Posterior vena cava (tissue), 2 donors: ENCODE measurements at places on chromosomes 1 and 21. TPM values are rescaled to one million over a fixed set of nuclear protein-coding genes. Genes with fewer than 3 reads are reported as not detected.
A peak's percentile ranks its signal among the peaks of the same experiment; 100 is the strongest.

DNA sequence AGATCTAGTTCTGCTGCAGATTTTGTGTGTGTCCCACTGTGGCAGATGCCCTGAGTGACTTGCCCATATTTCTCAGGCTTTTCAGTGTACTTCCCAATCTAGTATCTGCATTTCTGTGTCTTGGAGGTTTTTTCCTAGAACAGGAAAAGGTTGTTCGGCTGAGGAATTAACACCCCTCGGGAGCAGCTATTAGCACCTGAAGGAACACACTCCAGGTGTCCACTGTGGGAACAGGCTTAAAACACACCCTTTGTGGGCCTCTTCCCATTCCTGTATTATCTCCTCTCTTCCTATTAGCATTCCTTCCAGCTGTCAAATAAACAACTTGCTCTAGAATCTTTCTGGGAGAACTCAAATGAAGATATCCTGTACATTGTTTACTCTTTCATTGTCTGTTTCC is 178.3 kb downstream of the HMCN1 start:
- no peak for DNase-seq

DNA sequence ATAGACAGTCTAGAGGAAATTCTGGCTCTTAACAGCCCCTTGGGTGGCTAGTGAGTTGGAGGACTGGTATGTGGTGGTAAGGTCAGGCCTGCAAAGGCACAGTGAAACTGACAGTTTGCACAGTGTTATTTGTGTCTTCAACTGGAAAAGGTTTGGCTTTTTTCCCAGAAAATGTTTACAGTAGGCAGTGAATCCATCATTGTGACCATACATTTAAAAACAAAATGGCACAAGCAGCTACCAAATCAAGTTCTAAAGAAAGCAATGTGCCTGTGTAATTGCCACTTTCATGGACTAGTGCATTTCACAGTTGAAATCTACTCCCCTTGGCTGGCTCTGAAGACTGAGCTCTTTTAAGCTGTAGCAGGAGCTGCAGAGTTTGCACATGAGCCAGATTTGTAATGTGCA is 24.8 kb downstream of the ATPAF1 start:
- no peak for DNase-seq

DNA sequence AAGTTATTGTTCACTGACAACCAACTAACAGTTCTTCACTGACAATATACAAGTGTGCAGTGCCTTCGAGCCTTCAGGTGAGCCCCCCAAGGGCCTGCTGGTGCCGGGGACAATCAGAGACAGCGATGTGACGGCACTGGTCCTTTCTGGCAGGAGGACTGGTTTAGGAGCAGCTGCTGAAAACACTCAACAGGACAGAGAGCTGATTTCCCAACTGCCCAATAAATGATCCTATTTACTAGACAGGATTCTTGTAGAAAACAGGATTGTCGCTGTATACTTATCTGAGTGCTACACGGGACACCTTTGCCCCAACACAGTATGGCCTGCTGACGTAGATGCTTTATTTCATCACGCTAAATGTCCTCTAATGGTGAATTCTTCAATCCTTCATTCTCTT is 65.4 kb downstream of the TP53BP2 start:
- DNase-seq = no peak

DNA sequence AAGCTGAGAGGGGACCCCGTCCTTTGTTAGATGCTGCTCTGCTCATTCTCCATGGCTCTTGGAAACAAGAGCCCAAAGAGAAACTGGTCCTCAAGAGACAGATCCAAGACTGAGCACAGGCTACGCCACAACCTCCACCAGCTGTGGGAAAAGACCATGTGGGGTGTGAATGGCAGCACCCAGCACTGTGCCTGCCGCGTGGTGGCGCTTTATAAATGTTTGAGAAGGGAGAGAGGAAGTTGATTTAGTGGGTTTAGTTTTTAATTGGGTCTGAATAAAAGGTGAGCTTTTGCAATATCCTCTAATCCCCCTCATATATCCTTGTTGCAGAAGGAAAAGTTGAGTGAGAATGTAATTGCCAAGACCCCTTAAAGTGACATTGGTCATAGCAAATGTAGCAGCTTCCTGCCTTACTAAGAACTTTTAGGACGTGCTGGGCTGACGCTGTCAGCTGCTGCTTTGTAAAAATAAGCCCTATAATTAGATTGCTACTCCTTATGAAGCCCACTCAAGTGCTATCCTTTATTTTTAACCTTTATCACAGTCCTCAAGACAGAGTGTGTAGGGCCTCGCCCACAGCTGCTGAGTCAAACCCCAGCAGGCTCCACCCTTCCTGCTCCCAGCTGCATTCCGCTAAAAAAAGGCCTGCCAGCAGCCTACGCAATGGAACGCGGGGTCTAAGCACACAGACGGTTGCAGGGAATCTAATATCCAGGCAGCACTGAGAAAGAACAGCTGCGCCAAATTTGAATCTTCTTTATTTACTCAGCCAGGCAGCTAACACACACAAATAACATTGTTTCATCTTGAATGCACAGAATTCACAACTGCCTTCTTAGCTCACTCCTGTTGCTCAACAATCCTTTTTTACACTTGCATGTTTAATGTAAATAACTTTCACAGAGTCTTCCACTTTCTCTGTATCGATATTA is 47.4 kb upstream of the PRDX6 start:
- peak; percentile 97 for DNase-seq

- no peak for DNase-seq
Measured at GRCh38 chr1:2530513-2531361, 674 bp upstream of the HES5 start.

DNA sequence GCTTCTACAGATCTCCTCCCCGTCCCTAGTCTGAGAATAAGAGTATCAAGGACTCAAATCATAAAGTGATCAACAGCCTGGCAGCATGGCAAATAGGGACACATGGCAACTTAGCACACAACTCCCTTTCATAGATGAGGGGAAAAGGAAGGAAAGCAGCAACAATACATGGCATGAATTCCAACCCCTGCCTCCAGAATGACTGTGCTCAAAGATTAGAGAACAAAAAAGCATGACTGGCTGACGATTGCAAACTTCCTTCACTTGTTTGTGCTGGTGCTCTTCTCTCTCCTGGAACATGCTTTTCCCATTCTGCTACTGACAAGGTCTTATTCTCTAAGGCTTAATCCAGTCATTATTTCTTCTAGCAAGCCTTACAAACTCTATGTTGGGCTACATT is 11.5 kb downstream of the KTI12 start:
- no peak for DNase-seq

- DNase-seq = no peak
Measured at GRCh38 chr1:174953285-174954072, 46.3 kb upstream of the CACYBP start.

DNA sequence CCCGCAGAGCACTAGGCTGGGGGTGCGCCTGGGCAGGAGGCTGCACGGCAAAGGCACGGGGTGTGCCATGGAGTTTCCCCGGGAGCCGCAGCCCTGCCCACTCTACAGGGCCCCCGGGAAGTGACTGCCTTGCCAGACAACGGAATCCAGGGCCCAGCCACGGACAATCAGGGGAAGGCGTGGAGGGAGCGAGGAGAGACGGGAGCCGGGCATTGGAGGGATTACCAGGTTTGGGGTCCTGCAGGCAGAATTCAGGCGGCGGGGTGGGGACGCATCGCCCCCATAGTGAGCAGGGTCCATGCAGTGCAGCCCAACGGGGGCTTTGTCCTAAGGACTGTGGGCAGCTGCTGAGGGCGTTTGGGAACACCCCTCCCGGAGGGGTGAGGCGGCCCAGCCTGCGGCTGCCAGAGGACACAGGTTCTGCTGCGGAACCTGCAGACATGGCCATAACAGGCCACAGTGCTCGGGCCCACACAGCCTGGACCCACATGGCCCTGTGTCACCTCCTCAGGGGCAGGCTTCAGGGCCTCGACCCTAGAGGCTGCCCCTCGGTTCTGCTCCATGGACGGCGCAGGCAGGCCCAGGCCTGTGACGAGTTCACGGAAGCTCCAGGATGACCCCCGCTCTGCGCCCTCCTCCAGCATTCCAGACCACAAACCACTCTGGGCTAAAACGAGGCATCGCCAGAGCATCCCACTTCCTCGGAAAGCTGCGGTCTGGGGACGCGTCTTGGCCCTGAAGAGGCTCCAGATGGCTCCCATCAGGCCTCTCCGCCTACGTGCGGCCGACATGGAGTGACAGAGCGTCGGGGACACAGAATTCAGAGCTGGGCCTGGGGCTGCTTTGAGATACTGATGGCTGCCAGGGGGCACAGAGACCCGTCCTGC is 54.5 kb downstream of the COL6A1 start:
- peak; percentile 83 for DNase-seq

DNA sequence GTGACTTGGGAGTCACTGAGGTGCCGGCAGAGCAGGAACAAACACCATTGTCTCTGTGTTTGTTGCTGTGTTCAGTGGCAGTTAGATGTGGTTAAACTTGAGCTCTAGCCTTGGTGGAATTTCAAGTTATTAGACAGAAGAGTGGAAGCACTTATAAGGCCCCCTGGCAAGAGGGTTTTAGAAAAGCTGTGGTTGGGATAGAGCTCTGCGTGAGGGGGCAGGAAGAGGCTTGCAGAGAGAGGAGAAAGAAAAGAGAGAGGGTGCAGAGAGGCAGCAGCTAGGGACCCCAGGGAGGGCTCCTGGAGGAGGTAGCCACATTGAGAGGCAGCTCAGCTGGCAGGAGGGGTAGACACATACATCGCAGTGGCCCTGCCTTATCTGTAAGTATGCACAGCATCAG is 128.2 kb downstream of the GALNT2 start:
- no peak for DNase-seq

DNA sequence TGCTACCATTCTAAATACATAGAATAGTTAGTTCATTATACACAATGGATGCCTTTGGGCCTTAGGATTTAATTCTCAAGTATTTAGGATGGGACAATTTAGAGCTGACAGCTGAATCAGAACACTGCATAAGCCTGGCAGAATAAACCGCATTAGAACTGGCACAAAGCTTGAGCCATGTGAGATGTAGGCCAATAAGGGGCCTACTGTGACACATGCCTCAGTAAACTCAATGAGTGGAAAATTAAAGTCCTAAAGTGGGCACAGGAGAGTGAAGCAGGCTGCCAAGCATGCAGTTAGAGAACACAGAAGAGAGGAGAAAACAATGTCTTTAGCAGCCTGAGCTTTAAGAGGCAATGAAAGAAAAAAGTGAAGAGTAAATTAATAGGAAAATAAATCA is 24.3 kb downstream of the SCYL3 start:
- DNase-seq = no peak

GRCh38 chr1:151590961-151591360 is 20.9 kb upstream of the SNX27 start:
- DNase-seq = no peak

- DNase-seq = no peak
Measured at GRCh38 chr1:172408958-172409357, 11.5 kb upstream of the C1orf105 start.

DNA sequence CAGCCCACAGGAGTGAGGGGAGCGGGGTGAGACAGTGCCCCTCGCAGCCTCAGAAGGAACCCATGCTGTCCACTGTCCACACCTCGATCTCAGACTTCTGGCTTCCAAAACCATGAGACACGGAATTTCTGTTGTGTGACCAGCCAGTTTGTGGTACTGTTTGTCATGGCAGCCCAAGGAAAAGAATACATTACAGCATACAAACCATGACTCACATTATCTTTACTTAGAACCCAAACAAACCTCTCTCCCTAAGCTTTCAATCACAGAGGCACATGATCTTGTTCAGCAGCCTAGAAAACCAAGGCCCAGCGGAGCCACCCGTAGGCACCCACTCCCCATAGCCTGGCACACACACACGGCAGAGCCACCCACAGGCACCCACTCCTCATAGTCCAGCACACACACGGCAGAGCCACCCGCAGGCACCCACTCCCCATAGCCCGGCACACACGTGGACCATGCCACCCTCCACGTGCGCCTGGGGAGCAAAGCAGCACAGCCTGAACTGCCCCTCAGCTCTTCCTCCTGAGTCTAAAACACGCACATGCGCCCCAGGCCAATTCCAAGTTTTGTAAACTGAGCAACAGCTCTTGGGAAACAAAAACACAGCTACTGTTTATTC is 458 bp upstream of the KRTAP10-4 start:
- peak; percentile 46 for DNase-seq

DNA sequence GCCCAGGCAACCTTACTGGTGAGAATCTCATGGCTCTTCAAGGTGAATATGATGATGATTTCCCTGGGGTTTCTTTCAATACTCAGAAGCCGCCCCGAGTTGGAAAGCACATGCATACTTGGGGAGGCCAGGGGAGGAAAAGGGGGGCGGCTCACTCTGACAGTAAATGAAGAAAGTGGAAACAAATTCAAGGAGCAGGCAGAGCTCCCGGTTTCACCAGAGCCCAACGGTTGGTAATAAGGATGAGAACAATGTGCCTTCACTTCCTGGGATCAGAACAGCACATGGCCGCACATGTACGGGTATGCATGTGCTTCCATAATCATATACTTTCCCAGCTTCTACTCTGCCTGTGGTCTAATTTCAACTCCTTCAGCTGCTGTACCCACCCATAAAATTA is 3.8 kb upstream of the ARHGEF2 start:
- DNase-seq = no peak

GRCh38 chr1:38735651-38736161 is 123.9 kb downstream of the RRAGC start:
- DNase-seq = no peak

DNA sequence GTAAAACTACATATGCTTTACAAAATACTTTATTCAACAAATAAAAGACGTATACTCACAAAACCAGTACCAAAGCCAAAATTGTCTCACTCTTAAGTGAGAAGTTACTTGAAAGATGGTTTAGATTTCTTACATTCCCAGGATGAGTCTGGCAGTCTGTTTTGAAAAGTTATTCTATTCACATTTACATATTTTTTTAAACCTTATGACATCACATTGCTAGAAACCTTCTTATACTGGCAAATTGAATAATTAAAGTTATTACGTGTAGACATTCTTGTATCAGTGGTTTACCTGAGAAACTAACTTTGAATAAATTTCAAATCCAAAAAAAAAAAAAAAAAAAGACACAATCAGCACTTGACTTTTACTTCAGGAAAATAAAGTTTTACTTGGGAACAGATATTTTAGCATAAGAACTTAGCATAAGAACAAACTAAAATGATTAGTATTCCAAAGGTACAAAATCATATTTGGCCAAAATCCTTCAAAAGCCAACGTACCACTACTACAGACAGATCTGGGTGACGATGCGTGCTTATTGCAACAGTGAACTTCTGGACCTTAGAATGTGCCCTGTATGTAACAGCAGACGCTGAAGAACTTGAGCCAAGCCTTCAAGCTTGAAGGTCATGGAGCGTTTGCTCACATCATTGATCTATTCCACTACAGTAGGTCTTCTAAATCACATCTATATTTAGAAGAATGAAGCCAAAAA is 2.5 kb downstream of the CDC42BPA start:
- DNase-seq = no peak

Gene CFAP74
- not detected for total RNA-seq

Gene TRIM67
- not detected for total RNA-seq

Gene APH1A
- total RNA-seq = 56.2 TPM

Gene FCGR3B
- total RNA-seq = 9.3 TPM

Gene PLA2G2D
- total RNA-seq = not detected

Gene TNNT2
- not detected for total RNA-seq
